ENCODE measurements at places on chromosomes 6 and 20.

DNA sequence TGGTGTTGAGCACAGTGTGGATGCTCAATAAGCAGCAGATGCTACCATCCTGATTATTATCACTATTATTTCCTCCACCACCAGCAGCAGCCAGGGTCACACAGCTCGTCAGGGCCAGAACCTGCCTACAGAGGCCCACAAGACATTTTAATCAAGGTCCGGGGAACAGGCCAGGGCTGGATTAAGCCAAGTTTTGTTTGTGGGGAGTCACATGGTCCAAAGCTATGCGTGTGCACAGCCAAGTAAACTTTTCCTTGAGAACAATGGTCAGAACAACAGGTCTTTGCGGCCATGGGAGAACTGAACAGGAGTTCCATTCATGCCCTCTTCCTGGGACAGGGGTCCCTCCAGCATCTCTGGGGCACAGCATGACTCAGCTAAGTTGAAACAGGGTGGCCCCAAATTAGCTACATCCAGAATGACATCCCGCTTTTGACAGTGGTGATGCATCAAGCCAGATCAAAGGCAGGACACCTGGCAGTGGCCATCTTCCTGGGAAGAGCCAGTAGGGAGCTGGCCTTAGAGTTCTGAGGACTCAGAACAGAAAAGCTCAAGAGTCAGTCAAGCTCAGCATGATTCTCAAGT lies 11.7 kb downstream of the SNTA1 start:
- DNase-seq: no peak

GRCh38 chr20:57707320-57707719 lies 2.5 kb downstream of the PMEPA1 start:
- no peak for DNase-seq

DNA sequence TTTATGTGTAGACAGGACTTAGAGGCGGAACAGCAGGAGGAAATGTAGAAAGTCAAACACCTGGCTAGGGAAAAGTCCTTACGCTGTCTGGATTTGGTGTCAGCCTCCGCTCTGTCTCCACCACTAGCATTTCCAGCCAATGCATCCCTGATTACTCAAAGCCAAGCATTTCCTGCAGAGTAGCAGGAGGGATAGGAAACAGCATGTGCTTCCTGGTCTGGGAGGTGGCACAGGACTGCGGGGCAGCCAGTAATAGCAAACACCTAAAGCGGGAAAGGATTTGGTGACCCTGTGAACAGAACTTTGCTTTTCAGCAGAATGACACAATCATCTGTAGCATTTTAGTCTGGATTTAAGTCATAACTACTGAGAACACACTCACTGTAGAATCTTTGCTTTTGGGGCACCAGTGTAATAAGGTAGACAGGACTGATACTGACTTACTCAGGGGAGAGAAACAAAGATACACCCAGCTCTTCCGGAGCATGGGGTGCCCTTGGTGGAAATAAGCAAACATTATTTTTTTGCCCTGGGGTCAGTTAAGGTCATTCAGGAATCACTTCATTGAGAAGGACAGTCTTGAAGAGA lies 133.3 kb upstream of the AHI1 start:
- no peak for DNase-seq

DNA sequence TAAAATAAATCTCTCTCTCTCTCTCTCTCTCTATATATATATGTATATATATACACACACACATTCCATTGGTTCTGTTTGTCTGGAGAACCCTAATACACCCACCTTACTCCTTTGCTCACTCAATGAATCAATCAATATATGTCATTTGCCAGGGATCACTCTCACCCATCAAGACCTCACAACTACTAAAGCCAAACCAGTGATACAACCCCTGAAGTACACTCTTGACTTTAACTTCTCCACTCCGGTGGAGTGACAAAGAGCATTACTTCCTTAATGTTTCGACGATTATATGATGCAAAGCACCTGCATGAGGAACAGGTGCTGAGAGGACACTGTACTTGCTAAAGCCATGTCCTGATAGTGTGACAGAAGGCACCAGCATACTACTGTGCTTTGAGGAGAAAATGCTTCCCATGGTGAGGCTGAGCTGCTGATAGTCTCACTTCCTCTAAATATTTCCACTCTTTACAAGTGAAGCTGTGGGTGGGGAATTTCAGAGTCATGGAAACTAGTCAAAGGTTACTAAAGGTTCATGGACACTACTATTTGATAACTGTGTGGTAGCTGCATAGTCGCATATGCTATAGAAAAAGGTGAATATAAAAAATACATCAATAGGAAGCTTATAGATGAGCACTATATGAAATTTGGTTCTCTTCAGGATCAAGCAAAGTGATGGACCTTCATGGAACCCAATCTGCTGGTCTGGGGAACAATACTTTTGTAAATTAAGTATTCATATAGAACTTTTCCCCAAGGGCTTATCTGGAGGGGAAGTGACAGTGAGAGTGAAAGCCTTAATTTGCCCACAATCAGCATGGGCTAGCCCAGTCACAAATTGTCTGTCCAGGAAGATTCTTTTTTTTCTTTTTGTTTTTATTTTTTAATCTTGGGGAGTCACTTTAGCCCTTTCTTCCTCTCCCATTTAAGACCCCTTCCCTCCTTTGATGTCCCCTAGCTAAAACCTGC lies 141.9 kb upstream of the NEDD9 start:
- no peak for DNase-seq

- no peak for DNase-seq
Observed at GRCh38 chr6:6091608-6092002, 84.9 kb upstream of the NRN1 start.

GRCh38 chr6:133062696-133063306 lies 178.4 kb upstream of the EYA4 start:
- no peak for DNase-seq

GRCh38 chr6:26123675-26123946 lies 36.4 kb downstream of the HFE start:
- peak; percentile 80 for DNase-seq

GRCh38 chr6:131400779-131401496 lies 172.1 kb upstream of the ARG1 start:
- DNase-seq: no peak

DNA sequence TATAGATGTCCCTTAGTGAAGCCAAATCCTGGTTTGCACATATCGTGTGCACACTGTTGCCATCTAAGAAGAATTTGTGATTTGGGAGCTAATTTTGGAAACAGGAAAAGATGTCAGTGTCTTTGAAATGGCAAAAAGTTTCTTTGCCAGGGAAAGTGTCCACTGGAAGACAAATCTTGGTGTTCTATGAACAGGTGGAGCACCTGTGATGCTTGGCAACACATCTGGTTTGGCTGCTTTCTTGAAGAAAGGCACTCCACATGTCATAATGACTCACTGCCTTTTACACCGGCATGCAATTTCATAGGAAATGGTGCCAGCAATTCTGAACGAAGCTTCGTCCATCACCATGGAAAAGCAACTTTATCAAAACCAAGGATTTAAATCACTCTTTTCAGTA lies 1040.0 kb upstream of the MAP3K7 start:
- DNase-seq: no peak

GRCh38 chr6:21728141-21728540 lies 134.6 kb downstream of the SOX4 start:
- no peak for DNase-seq

GRCh38 chr6:161254464-161255253 lies 19.2 kb downstream of the AGPAT4 start:
- no peak for DNase-seq

DNA sequence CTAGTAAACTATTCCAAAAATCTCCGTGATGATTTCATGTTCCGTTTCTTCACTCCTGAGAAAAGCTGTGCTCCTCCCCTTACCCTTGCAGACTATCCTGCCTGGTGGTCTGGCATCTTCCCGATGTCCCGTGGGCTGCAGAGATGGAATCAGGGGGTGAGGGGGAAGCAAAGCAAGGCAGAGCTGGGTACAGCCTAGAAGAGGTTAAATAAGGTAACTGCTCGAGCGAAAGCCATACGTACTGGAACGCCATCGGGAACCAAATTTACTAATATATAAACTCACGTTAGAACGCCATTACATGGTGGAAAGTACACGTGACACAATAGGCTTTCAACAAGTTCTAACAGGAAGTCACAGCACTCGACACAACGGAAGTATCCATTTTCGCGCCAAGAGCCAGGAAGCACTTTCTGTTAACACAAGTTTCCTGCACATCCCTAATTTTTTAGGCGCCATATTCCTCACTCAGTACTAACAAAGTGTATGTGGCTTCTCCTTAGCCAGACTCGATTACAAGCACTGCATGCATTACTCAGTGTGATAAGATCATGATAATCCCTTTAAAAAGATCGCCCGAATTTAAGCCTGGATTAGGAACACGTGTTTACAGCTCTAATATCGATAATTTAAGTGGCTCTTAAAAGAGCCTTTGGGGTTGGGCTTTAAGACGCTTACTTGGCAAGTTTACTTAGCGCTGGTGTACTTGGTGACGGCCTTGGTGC lies 101.6 kb upstream of the PRSS16 start:
- DNase-seq: peak; percentile 53

DNA sequence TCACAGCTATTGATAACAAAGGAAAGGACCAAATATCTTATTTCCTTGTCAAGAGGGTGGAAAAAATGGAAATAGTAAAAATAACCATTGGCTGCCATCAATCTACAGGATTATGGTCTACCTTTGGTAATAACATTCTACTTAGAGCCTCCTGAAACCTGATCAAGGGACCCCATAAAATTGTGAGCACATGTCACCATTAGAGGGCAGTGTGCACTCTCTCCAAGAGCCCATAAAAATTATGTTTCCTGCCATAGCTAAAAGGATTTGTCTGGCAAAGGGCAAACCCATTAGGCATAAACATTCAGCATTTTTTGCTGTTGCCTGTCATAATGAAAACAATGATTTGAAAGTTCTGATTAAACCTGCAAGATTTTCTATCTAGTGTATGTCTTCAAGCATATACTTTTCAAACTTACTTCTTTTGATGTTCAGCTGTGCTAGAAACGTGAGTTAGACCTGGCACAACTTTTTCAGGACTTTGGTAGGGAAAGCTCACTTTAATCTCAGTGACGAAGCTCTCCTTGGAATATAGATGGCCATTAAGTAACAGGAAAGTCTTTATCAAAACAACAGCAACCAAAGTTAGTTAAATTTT lies 120.7 kb upstream of the ZFP64 start:
- no peak for DNase-seq

GRCh38 chr6:48747471-48747870 lies 636.5 kb upstream of the PTCHD4 start:
- DNase-seq: no peak

- no peak for DNase-seq
Observed at GRCh38 chr6:165893431-165893830, 230.4 kb upstream of the PDE10A start.

GRCh38 chr6:3750317-3751076 lies 1.0 kb downstream of the PXDC1 start:
- peak; percentile 25 for DNase-seq

- no peak for DNase-seq
Observed at GRCh38 chr20:47922269-47922668, 137.0 kb upstream of the SULF2 start.

DNA sequence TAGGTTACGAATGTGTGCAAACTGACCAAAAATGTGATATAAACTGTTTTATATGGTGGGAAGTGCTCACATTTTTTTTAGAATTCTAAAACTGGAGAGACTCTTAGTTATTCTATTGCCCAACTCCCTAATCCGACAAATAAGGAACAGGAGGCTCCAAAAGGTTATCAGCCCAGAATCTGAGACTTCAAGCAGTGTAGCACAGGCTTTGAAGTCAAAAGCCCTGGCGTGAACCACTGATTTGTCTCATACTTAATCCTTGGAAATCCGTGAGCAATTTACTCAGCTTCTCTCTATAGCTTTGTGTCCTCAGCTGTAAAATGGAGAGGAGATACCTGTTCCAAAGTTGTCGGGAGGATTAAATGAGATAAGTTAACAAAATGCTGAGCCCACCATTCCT lies 368.8 kb upstream of the SASH1 start:
- no peak for DNase-seq

GRCh38 chr6:127938701-127939100 lies 37.8 kb upstream of the THEMIS start:
- DNase-seq: no peak

GRCh38 chr6:12097791-12098190 lies 85.7 kb downstream of the HIVEP1 start:
- DNase-seq: no peak

DNA sequence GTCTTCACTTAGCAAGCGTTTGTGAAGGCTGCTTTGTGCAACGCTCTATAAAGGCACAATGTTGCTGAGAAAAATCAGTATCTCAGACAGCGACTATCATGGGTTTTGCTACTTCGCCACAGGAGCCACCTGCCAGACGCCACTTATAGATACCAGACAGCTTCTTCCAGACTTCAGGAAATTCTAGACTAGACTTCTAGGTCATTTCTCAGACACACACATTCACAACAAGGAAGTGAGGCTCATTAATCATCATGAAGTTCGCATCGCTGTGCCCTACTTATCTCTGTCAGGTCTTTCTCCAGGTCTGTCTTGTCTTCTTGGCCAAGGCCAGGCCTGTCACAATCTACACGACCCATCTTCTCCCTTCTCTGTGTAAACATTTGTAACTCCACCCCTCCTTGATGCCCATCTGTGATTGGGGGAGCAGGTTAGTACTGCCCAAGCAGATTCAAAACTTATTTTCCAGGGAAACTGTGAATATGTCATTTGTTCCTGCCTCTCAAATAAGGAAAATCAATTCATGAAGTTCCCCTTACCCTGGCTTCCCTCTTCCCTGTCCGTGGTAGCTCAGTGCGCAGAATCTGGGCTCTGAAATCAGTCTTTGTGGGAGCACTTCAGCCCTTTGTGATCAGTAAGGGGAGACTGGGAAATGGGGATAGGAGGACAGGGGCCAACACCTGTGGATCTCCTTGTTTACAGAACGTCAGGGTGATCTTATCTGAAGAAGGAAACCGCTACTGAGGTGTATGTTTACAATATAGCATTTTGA lies 115.5 kb downstream of the TNFAIP3 start:
- no peak for DNase-seq

DNA sequence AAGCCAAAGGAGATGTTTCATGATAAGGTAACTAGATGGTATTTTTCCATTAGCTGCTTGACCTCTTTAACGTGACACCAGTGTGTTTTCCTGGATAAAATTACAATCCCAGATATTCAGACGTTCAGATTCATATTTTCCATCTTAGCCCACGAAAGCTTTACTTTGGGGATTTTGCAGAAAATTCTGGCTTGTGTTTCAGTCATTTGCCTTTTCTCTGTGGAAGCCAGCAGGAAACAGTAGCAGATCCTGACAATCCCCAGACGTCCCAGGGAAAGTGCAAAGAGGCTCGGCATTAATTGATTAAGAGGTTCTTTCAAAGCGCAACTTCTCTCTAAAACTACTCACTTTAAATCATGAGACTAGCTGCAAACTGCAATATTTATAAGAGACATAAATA lies 243.6 kb downstream of the UST start:
- no peak for DNase-seq

Measured in activated T-cell treated with anti-CD3 and anti-CD28 coated beads, Interleukin-2, amount 50 U/mL, for 1 hour (primary cell).